ENCODE measurements at places on chromosomes 6 and 20.

DNA sequence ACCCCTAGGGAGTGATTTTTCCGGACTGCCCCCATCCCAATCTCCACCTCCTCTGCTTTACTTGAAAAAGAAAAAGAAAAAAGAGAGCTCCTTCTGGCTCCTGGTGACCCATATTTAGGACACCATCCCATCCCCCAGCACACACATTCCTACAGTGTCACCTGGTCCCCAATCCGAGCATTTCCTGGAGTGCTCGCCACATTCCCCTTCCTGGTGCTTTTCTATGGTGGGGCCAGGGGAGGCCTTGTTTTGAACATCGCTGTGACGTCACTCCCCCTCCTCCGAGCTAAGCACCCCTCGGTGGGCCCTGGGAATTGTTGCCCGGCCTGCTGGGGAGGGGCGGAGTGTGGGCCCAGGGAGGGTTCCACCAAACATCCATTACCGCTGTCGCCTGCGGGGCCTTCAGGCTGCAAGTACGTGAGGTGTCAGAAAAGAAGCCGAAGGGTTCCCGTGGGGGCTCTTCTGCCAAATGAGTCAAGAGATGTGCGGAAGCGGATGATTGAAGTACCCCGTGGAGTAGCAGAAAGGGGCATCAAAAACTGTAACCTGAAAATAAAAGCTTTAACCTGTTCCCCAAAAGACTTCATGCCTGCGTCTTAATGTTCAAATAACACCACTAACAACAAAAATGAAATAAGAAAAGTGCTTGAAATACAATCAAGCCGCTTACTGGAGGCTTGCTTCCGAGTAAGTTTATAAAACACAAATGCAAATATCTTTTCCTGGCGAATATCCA is 2.8 kb upstream of the FOXC1 start:
- H3K4me1 ChIP-seq: peaks cover 7% of the 10 kb centered on the region
- no peak overlapping the region for H3K27ac ChIP-seq
- no peak overlapping the region for H3K4me3 ChIP-seq
- no peaks in the 10 kb centered on the region for H3K36me3 ChIP-seq
- H3K27me3 ChIP-seq: no peaks in the 10 kb centered on the region

- no peak overlapping the region for H3K27ac ChIP-seq
- H3K36me3 ChIP-seq: no peaks in the 10 kb centered on the region
- no peak overlapping the region for H3K4me3 ChIP-seq
- H3K27me3 ChIP-seq: no peaks in the 10 kb centered on the region
- no peaks in the 10 kb centered on the region for H3K4me1 ChIP-seq
- DNase-seq: no peak
Observed at GRCh38 chr6:120711255-120711654, 623.0 kb downstream of the TBC1D32 start.

DNA sequence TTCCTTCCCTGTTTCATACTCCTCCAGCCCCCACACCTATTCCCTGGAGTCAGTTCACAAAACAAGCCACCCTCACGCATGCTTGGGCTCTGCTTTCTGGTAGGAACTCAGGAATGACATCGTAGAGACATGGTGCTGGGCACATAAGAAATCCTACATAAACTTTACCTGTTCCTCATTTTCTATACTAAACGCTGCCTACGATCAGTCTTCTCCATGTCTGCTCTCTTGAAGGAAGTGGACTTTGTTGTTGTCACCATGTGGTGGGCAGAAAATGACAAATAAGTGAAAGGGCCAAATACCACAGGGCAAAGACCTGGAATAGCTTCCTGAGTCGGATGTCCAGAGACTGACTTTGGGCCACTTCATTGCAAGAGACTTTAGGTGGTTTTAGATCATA is 10.1 kb downstream of the MYLK4 start:
- H3K4me3 ChIP-seq: no peak overlapping the region
- no peaks in the 10 kb centered on the region for H3K36me3 ChIP-seq
- no peak overlapping the region for H3K27ac ChIP-seq
- no peaks in the 10 kb centered on the region for H3K4me1 ChIP-seq
- H3K27me3 ChIP-seq: no peaks in the 10 kb centered on the region

GRCh38 chr20:62198931-62199330 is 16.1 kb downstream of the MTG2 start:
- H3K4me3 ChIP-seq: no peak overlapping the region
- H3K4me1 ChIP-seq: no peaks in the 10 kb centered on the region
- H3K27ac ChIP-seq: no peak overlapping the region
- DNase-seq: no peak
- no peaks in the 10 kb centered on the region for H3K27me3 ChIP-seq

GRCh38 chr6:52981222-52981900 is 13.7 kb downstream of the GSTA4 start:
- no peak overlapping the region for H3K27ac ChIP-seq
- no peaks in the 10 kb centered on the region for H3K27me3 ChIP-seq
- H3K4me1 ChIP-seq: no peaks in the 10 kb centered on the region
- no peak overlapping the region for H3K4me3 ChIP-seq

- no peaks in the 10 kb centered on the region for H3K27me3 ChIP-seq
- H3K27ac ChIP-seq: peak overlapping the region; percentile 98
- DNase-seq: peak; percentile 46
Observed at GRCh38 chr6:26056583-26057350, 30.5 kb upstream of the HFE start.

- no peaks in the 10 kb centered on the region for H3K36me3 ChIP-seq
- H3K27ac ChIP-seq: no peak overlapping the region
- H3K4me1 ChIP-seq: no peaks in the 10 kb centered on the region
- peak; percentile 64 for DNase-seq
- no peak overlapping the region for H3K4me3 ChIP-seq
Observed at GRCh38 chr6:85354761-85355618, 94.9 kb upstream of the NT5E start.

DNA sequence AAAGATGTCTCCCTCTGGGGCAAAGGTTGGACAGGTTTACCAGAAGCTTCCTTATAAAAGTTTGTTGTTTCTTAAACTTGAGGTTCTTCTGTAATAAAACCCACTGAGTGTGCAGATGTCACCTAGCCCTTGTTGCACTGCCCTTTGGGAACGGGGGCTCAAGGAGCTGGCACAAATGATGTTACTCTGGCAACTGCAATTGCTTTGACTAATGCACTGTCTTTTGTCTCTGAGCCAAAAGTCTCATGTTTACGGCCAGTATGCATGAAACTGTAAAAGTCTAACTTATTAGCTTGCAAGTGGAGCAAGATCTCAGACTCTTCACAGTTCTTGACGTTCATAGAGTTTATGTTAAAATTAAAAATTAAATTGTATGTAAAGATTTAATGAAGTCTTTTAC is 655.7 kb downstream of the EPHA7 start:
- H3K36me3 ChIP-seq: no peaks in the 10 kb centered on the region
- no peak for DNase-seq
- no peaks in the 10 kb centered on the region for H3K27me3 ChIP-seq
- no peak overlapping the region for H3K27ac ChIP-seq
- no peak overlapping the region for H3K4me3 ChIP-seq

DNA sequence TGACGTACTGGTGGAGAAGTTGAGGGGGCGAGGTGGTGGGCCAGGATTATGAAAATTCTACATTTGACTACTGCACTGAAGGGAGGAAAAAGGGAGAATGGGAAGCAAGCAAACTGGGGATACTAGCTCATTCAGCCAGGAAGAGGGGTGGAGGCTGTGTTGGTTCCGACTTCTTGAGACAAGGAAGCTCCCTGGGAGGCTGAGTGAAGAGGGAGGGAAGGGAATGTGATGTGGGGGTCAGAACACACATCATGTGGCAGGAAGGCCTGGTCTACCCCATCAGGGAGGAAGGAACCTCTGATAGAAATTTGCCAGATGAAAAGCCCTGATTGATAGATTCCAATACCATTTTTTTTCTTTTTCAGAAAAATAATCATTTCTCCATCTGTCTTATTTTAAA is 28.8 kb upstream of the MCHR2 start:
- H3K27ac ChIP-seq: no peak overlapping the region
- H3K27me3 ChIP-seq: no peaks in the 10 kb centered on the region
- H3K4me1 ChIP-seq: no peaks in the 10 kb centered on the region
- no peak for DNase-seq
- H3K36me3 ChIP-seq: no peaks in the 10 kb centered on the region

- no peaks in the 10 kb centered on the region for H3K27me3 ChIP-seq
- H3K4me1 ChIP-seq: peaks cover 4% of the 10 kb centered on the region
- no peak overlapping the region for H3K27ac ChIP-seq
- no peaks in the 10 kb centered on the region for H3K36me3 ChIP-seq
- H3K4me3 ChIP-seq: no peak overlapping the region
Observed at GRCh38 chr6:132959639-132960326, 145.4 kb downstream of the RPS12 start.

- H3K27me3 ChIP-seq: no peaks in the 10 kb centered on the region
- no peak overlapping the region for H3K4me3 ChIP-seq
- no peaks in the 10 kb centered on the region for H3K36me3 ChIP-seq
- no peak for DNase-seq
- no peak overlapping the region for H3K27ac ChIP-seq
Observed at GRCh38 chr6:8043221-8043620, 21.0 kb downstream of the BLOC1S5 start.

- H3K27ac ChIP-seq: no peak overlapping the region
- no peak overlapping the region for H3K4me3 ChIP-seq
Observed at GRCh38 chr20:49032455-49032854, 13.7 kb upstream of the CSE1L start.

- no peaks in the 10 kb centered on the region for H3K36me3 ChIP-seq
- no peak for DNase-seq
- H3K4me1 ChIP-seq: no peaks in the 10 kb centered on the region
- no peak overlapping the region for H3K4me3 ChIP-seq
- H3K27me3 ChIP-seq: peaks cover 11% of the 10 kb centered on the region
- H3K27ac ChIP-seq: no peak overlapping the region
Observed at GRCh38 chr20:48094196-48094749, 309.0 kb upstream of the SULF2 start.

GRCh38 chr6:138377042-138377441 is 663 bp upstream of the SMIM28 start:
- H3K36me3 ChIP-seq: no peaks in the 10 kb centered on the region
- H3K27ac ChIP-seq: no peak overlapping the region
- H3K4me3 ChIP-seq: no peak overlapping the region
- no peaks in the 10 kb centered on the region for H3K27me3 ChIP-seq

GRCh38 chr6:34391786-34392496 is 528 bp downstream of the NUDT3 start:
- no peaks in the 10 kb centered on the region for H3K4me1 ChIP-seq
- peak; percentile 56 for DNase-seq
- H3K27me3 ChIP-seq: no peaks in the 10 kb centered on the region
- no peaks in the 10 kb centered on the region for H3K36me3 ChIP-seq
- H3K4me3 ChIP-seq: peak overlapping the region; percentile 93

GRCh38 chr6:129094147-129094546 is 211.2 kb downstream of the LAMA2 start:
- peak overlapping the region; percentile 19 for H3K27ac ChIP-seq
- no peaks in the 10 kb centered on the region for H3K36me3 ChIP-seq
- no peaks in the 10 kb centered on the region for H3K27me3 ChIP-seq
- no peaks in the 10 kb centered on the region for H3K4me1 ChIP-seq

DNA sequence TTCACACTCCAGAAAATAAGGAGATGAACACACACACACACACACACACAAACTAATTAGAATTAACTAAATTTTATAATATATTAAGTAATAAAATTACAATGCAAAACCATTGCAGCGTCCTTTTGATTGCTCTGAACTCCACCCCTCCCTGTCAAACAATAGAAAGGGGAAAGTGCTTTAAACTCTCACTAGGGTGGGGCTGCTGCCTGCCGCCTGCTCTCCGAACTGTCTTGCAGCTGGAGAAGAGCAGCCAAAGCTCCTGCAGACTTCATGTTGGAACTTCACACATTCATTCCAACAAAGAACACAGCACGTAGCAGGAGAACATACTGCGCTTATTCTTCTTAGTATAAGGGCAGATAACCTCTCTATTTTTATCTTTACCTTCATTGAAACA is 83.2 kb downstream of the GCLC start:
- H3K4me1 ChIP-seq: no peaks in the 10 kb centered on the region
- H3K4me3 ChIP-seq: no peak overlapping the region
- no peaks in the 10 kb centered on the region for H3K36me3 ChIP-seq
- no peak for DNase-seq
- H3K27me3 ChIP-seq: no peaks in the 10 kb centered on the region

GRCh38 chr6:3517350-3517749 is 60.5 kb upstream of the SLC22A23 start:
- DNase-seq: no peak
- H3K27me3 ChIP-seq: no peaks in the 10 kb centered on the region
